ENCODE measurements at places on chromosomes 2 and 18.

- DNase-seq: no peak
These were observed 27.0 kb upstream of the CD28 start for GRCh38 chr2:203679401-203679800.

DNA sequence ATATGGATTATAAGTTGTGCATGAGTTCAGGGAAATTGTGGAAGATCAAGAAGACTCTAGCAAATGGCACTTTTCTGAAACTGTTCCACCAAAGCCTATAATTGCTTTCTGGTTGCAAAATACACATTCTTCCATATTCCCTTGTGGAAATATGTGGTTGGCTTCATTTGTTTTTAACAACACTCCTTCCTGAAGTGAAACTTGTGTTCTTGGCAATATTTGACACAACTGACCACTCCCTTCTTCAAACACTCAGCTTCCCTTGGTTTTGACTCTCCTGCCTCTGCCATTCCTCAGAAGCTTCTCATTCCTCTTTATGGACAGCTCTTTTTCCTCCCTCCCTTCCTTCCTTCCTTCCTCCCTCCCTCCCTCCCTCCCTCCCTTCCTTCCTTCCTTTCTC lies 192.3 kb downstream of the PMAIP1 start:
- peak; percentile 16 for DNase-seq

DNA sequence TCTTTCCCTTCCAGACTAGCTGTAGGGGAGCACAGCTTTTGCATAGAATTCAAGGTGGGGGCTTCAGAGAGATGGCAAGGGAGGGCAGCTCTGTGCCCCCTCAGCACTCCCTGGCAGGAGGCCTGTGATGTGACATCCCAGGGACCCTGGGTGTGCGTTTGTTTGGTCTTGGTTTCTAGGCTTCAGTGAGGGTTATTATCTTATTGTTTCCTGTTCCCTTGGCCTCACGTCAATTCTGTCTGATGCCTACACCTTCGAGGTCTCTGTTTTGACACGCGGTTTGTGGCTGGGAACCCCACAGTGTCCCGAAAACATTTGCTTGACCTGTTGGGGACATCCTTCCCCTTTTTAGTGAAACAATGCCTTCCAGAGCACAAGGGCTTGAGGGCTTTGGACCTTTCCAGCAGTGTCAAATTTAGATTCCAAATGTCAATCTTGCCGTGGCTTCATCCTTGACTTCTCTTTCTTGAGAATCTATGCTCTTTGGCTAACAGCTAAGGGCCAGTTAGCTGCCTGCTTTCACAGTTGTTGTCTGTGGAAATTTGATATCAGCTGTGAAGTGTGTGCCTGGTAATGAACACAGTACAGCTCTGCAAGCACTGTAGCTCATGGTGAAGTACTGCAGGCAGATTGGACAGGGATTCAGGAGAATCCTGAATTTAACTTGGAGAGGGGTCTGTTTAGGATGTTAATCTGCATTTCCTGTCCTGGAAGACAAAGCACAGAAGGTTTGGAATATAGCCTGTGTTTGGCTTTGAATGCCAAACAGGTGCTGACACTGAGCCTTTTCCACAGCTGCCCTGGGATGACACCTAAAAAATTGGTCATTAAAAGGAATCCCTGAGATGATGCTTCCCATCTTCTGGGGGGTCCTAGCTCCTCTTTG lies 108.2 kb upstream of the CXCR4 start:
- no peak for DNase-seq

- DNase-seq: peak; percentile 94
These were observed 66.4 kb downstream of the MCFD2 start for GRCh38 chr2:46849046-46849715.

DNA sequence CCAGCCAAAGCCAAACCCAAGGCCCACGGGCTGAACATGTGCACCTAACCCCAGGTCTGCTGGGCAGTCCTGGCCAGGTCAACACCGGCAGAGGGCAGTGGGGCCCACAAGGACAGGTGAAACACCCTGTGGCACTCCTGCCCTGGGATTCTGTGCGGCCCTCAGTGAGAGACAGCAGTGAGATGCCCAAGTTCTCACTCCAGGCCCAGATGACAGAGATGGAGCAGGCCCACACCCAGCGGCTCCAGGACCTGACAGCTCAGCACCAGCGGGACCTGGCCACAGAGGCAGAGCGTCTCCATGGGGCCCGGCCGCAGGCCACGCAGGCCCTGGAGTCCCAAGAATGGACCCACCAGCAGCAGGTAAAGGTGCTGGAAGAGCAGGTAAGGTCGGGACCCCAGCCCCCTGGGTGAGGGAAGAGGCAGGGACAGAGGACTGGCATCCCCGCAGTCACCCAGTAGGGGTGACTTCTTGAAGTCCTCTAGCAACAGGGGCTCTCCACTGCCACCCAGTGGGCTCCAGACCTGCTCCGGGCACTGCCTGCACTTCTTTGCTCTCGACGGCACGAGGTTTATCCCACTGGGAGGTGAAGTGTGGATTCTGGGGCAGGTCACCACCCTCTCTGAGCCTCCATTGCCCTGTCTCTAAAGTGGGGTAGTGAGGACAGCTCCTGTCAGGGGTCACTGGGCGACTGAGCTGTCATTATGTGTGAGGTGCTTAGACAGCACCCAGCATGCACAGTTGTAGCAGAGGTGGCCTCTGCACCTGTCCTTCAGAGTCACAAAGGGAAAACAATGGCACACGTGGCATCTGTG lies 8.8 kb upstream of the SNED1 start:
- DNase-seq: peak; percentile 30

GRCh38 chr18:62729487-62730386 lies 14.4 kb downstream of the PHLPP1 start:
- DNase-seq: no peak

- no peak for DNase-seq
These were observed 103.1 kb upstream of the SPATS2L start for GRCh38 chr2:200203381-200203827.

GRCh38 chr18:36536426-36536825 lies 238.9 kb downstream of the FHOD3 start:
- DNase-seq: no peak

DNA sequence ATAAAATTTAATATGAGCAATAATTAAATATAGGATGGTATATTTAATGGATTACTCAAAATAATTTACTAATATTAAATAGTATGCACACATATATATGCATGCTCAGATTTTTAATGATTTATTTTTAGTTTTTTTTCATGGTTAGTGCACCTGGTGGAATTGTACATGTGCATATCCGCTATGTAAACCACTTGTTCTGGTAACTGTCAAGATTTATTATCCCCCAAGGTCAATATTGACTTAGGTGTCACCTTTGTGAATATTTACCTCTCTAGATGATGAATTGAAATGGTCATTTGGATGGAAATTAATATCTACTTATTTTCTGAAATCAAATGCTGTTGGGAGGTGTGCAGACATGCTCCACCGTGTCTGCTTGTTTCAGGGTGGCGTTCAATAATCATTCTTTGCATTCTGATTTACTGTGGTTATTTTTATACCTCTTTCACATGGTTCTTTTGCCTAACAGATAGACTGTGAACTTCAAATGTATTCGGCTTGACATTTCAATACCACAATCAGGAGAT lies 14.7 kb downstream of the CNTNAP5 start:
- DNase-seq: no peak

GRCh38 chr18:68992719-68993482 lies 195.0 kb downstream of the CCDC102B start:
- DNase-seq: no peak

- no peak for DNase-seq
These were observed 144.5 kb downstream of the BCL11A start for GRCh38 chr2:60408811-60409530.

DNA sequence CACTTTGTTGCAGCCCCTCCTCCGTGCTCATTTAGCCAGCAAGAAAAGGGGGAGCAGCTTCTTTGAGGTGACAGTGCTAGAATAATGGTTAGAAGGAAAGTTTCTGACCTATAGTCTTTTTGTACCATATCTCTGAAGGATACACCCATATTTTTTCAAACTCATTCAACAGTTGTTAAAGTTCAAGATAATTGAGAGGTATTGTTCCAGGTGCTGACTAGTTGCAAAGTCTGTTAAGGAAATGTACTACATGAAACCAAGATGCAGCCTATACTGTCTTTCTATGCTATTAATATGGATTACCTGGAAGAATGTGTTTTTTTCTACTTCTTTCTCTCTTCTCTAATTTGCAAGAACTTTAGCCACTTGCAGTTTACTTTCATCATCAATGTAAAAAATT lies 495.0 kb downstream of the PARD3B start:
- no peak for DNase-seq

- peak; percentile 36 for DNase-seq
These were observed 43.4 kb downstream of the THUMPD2 start for GRCh38 chr2:39735648-39736047.

- DNase-seq: no peak
These were observed 259.8 kb upstream of the CCDC68 start for GRCh38 chr18:55219059-55219458.

DNA sequence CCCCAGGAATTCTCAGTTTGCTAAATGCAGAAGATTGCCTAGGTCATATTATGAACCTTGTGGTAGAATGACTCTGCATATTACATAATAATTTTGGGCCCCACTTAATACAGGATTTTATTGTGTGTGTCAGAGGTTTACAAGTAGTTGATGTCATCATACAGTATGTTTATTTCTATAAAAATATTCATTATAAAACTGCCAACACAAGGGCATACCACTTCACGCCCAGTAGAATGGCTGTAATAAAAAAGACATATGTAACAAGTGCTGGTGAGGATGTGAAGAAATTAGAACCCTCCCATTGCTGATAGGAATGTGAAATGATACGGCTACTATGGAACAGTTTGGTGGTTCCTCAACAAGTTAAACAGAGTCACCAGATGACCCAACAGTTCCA lies 61.4 kb upstream of the TWSG1 start:
- DNase-seq: no peak

GRCh38 chr18:148841-149240 lies 9.5 kb upstream of the USP14 start:
- no peak for DNase-seq

DNA sequence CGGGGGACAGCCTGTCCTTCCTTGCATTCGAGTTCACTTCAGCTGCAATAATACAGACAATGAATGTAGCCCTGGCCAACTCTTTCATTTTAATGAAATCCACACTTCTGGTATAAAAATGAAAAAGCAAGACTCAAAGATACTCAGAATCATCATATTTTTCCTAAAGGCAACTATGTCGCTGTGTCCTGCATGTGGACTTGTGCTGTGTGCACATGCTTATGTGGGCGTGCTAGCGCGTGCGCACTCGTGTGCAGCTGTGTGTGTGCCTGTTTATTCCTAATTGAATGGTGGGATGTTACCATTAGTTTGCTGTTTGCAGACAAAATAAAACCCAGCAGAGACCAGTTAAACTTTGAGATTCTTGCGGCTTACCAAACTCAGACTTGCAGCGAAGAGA lies 49.6 kb downstream of the SMIM21 start:
- no peak for DNase-seq

GRCh38 chr2:180905002-180905401 lies 75.4 kb upstream of the UBE2E3 start:
- DNase-seq: no peak

DNA sequence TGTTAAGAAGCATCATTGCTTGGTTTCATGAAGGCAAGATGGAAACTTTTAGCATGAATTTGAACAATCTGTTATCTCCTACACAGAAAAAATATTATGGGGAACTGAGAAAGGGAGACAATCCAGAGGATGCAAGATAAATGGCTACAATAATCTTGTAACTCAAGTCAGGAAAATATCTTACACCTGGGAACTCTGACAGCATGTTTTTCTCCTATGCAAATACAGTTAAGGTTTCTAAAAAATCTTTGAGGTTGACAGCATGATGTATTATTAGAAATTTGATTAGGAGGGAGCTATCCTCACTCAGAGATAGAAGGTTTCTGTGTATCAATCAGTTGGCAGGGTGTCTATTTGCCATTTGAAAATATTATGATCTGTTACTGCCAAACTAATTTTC lies 75.6 kb downstream of the GPD2 start:
- DNase-seq: no peak

DNA sequence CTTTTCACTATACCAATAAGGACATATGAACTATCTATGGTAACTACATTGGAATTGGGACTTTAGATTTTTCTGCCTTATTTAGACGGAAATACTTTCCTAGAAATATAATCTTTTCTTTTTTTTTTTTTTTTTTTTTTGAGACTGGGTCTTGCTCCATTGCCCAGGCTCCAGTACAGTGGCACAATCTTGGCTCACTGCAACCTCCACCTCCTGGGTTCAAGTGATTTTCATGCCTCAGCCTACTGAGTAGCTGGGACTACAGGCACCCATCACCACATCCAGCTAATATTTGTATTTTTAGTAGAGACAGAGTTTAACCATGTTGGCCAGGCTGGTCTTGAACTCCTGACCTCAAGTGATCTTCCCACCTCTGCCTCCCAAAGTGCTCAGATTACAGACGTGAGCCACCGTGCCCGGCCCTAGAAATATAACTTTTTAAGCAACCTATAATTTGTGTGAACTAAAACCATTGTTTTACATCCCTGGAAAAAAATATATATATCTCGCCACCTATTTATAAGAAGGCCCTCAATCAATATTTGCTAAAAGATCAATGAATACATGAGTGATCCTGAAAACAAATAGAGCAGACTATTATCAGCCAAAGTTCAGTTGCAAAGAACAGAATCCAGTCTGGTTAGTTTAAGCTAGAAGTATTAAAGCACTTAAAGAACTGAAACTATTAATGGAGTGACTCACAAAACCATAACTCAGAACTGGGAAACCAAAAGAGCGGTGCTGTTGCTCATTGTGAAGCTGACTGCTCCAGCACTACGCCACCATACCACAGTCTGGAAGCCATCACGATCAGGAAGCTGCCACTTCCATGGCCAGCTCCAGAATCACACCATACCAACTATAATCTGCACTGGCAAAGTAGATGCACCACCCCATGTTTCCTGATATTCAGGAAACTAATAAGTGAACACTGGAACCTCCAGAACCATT lies 8.4 kb upstream of the HNRNPLL start:
- DNase-seq: no peak

DNA sequence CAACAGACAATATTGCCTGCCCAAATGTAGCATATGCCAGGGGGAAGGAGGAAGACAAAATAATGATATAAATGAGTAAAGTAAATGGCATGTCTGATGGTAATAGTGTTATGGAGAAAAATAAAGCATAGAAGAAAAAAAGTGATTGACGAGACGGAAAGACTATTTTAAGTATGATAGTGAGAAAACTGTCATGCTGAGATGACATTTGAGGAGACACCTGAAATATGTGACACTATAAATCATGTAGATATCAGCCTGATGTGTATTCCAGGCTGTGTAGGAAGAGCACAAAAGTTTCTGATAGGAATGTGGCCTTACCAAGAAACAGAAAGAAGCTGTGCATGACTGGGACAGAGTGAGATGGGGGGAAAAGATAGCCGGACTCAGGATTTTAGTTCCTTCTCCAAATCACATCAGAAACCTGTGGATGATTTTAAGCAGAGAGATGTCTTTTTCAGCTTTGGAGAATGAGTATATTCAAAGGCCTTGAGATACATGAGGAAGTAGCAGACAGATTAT lies 387.3 kb upstream of the SYT4 start:
- peak; percentile 2 for DNase-seq

Data from fibroblast of the aortic adventitia (primary cell).